ENCODE measurements at places on chromosomes 4 and X.

- no peak for DNase-seq
These were observed 1254.8 kb upstream of the ADGRL3 start for GRCh38 chr4:59945277-59945676.

- DNase-seq = no peak
These were observed 24.9 kb downstream of the EFNB1 start for GRCh38 chrX:68853665-68854251.

DNA sequence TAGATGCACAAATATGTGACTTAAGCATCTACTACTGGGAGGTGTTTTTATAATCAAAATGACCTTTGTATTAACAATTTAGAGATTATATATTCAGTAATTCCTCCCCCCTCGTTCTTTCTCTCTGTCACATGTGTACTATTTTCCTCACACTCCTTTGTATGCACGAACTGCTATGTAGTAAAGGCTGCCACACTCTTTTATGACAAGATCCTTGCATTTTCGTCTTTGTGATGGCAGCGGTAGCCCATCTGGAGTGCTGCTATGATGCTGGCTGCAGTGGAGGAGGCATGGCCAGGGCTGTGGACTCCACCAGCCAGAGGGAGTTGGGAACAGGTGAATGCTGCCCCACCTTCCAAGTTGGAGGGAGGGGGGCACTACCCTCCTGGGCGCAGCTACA is 216.3 kb downstream of the NSUN7 start:
- DNase-seq = no peak

GRCh38 chr4:26171941-26172340 is 148.9 kb upstream of the RBPJ start:
- DNase-seq = no peak

- no peak for DNase-seq
These were observed 47.0 kb upstream of the RAPGEF2 start for GRCh38 chr4:159055833-159056232.

GRCh38 chr4:76989391-76990061 is 40.0 kb downstream of the SEPTIN11 start:
- peak; percentile 17 for DNase-seq

- DNase-seq = no peak
These were observed 276.5 kb upstream of the AGTR2 start for GRCh38 chrX:115894087-115894486.

GRCh38 chr4:105196523-105197145 is 50.0 kb downstream of the TET2 start:
- DNase-seq = no peak

DNA sequence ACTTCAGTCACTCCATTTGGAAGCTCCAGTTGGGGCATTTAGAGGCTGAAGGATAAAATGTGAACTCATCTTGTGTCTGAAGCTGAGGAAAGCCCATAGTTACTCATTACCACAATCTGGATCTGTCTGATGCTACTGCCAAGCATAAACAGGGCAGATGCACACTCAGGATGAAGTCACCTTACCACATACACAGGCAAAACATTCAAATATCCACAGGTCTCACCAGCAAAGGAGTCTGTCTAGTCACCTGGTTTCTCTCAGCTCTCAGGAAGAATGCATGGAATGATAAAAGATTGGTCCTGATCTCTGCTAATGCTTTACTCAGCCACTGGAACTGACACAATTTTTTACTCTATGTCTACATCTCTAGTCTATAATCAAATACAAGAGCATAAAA is 13.0 kb upstream of the ODAPH start:
- DNase-seq = no peak

DNA sequence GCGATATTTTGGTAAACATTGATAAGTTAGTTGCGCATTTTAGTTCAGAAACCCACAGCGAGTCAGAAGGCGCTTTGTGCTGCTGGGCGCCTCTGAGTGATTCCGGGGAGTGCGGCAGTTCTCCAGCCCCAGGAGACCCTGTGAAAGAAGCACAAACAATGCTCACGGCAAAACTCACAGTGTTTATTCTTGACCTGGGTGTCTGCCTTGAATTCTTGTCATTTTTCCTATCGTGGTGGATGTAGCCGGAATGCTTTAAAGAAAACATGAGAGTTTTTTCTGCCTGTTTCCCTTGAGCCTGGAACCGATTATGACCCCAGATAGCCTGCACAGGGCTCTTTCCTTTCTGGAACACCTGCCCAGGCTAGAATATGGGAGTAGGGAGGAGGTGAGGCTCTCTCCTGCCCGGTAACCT is 6.7 kb downstream of the TBL1X start:
- DNase-seq = no peak

DNA sequence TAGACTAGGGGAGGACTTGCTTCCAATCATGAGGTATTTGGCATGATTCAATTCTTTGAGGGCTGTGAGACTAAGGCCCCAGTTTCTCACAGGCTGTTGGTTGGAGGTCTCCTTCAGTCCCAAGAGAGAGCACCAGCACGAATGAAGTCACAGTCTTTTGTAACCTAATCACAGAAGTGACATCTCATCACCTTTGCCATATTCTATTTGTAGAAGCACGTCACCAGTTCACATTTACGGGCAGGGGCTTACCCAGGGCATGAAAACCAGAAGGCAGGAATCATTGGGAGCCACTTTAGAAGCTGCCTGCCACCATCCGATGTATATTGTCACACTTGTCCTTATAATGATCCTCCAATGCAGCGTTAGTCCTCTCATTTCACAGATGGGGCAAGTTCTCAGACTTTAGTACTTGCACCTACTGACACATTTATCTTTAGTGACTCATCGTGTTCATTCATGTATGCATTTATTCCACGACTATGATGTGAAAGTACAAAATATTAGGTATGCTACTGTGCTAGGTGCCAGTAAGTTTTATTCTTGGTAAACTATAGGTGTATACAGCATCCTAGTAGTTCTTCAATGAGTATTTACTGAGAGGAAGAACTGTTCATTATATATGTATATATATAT is 163.8 kb upstream of the PGRMC2 start:
- DNase-seq = no peak

GRCh38 chr4:53562409-53562808 is 28.9 kb downstream of the LNX1 start:
- no peak for DNase-seq

DNA sequence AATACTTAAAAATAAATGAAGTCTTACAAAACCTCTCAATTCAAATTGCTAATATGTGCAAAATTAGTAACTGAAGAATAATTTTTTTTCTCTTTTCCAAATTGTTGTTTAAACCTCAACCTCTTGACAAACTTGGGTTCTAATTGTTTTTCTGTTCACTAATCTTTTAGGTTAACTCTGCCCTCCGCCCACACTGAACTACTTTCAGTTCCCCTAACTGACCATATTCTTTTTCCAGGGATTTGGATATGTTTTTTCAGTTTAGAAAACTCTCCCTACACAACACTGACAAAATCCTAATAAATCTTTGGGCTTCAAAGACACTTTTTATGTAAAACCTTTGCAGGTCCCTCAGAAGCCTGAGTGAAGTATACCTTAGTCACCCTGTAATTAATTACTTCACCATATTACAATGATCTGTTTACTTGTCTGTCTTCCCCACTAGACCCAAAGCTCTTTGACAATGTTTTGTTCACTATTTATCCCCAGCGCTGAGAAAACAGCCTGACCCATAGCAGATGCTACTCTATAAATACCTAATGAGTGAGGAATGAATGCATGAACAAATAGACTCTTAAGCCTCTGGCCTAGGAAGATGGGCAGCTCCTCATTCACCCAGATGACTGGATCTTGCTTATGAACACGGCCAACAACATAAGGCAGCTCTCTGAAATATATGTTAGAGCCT is 134.9 kb downstream of the MAML3 start:
- no peak for DNase-seq

GRCh38 chrX:54708404-54708803 is 89.7 kb downstream of the ITIH6 start:
- DNase-seq = no peak

DNA sequence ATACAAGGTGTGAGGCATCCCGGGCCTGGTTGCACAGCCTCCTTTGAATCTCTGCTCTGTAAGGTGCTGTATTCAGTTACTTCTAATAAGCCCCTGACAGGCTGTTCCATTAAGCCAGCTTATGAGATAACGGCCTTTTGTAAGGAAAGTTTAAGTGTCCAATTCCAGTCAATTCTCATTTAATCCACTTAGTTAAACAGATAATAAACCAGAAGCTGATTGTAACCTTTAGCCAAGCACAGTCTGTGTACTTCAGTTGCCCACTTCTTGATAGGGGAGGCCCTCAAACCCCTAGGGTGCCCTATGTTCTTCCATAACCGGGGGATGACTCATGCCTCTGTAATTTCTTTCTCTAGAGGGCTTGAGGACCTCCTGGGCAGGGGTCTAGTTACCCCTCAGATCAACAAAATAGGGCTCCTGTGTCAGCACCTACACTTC is 63.4 kb downstream of the RASL11B start:
- no peak for DNase-seq

DNA sequence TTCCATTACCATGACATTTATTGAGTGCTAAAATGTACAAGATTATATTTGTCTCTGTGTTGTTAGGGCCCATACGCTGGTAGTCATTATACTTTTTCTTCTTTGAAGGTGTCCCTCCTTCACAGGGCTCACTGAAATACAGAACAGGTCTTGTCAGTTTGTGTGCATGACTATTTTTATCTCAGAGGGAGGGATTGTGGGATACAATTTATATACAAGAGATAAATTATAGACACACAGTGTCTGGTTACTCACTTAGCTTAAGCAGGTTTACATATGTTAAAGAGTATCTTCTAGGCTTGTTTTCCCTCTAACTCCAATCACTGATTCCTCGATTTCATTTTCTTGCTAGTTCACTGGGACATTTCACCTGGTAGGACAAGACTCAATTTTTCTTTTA is 143.3 kb upstream of the GUCY1A1 start:
- no peak for DNase-seq

DNA sequence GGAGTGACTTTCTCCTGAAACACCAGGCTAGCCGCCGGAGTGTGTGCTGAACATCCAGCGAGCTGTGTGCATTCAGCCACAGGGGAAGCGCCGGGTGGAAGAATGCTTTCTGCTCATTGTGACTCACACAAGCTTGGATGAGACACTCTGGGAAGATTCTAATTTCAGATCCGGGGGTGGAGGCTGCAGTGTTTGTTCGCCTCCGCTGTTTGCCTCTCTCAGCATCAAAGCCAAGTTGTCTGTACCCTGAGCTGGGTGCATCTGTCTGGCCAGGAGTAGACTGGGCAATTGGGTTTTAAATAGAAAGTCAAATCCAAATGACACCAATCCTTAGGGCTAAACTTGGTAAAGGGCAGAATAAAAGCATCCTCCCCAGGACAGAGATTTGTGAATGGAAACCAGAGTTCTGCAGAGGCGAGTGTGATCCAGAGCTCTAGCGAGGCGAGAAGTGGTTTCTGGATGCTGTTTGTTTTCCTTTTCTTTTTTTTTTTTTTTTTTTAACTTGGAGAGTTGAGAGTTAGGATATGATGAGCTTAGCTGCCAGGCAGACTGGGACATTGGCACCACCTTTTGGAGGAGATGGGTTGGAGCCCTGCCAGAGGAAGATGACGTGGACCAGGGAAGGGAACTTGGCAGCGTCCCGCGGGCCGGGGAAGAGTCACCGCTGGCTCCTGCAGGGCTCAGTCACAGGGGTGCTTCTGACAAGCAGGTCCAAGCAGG is 196.0 kb upstream of the PSAPL1 start:
- DNase-seq = no peak

- no peak for DNase-seq
These were observed 54.3 kb upstream of the CAMK2D start for GRCh38 chr4:113815826-113816225.

- DNase-seq = no peak
These were observed 1574.7 kb downstream of the STIM2 start for GRCh38 chr4:28435314-28435713.

GRCh38 chrX:130179579-130180215 is 7.9 kb downstream of the RAB33A start:
- no peak for DNase-seq

All from activated CD4-positive, alpha-beta T cell treated with anti-CD3 and anti-CD28 coated beads, Interleukin-2, amount 50 U/mL, for 24 hours (primary cell).